Stimulated activated CD4-positive, alpha-beta T cell treated with anti-CD3 and anti-CD28 coated beads, Interleukin-12 subunit alpha, Interleukin-12 subunit beta, amount 100 ng/mL, for 4 hours (primary cell): ENCODE measurements at places on chromosomes 2 and 18.
A peak's percentile ranks its signal among the peaks of the same experiment; 100 is the strongest.

GRCh38 chr2:26572591-26572990, 68.6 kb downstream of the CIB4 start:
- DNase-seq, result no peak

DNA sequence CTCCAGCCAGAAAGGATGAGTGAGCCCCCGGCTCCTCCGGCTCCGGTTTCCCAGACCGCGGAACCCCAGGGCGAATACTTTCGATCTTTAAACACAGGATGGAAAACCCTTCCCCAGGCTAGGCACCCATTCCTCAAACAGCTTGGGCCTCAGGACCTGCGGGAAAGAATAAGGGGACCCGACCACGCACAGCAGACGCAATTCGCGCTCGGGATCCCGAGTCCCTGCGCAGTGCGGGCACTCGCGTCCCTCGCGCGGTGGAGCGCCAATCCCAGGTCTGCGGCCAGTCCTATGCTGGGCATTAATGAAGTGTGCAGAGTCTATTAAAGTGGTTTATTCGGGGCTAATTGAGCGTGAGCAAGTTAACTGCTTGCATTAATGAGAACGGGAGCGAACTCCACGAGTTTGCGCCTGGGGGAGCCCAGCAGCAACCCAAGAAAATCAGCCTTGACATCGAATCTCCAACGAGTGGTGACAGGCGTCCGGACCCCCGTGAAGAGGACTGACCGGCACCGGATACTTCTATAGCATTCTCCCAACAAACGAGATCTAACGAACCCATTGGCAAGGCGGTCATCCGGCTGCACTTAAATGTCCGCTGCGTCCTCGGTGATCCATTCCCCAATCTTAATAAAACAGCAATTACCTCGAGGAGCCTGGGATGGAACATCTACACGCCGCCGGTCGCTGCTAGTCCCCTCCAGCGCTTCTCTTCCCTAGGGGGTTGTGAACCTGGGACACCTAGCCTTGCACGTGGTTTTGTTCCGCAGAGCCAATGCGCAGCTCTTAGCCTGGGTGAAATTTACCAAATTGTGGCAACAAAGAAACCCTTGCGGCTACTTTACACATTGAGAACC, 1.6 kb downstream of the OSR1 start:
- no peak for DNase-seq

GRCh38 chr2:188607501-188607900, 315.8 kb downstream of the GULP1 start:
- DNase-seq, result no peak

DNA sequence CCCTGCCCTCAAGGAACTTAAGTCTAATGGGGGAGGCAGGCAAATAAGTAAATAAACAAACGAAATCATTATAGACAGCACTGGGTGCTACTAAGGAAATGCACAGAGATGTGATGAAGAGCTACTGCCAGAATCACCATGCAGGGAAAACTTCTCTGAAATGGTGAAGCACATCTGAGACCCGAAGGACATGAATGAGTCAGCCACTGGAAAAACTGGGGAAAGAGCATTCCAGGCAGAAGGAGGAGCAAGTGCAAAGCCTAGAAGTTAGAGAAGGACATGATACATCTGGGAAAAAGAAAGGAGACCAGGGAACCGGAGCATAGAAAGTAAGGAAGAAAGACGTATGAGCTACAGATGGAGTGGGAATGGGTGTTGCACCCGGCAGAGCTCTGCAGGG, 56.8 kb downstream of the TGFA start:
- DNase-seq, result no peak

DNA sequence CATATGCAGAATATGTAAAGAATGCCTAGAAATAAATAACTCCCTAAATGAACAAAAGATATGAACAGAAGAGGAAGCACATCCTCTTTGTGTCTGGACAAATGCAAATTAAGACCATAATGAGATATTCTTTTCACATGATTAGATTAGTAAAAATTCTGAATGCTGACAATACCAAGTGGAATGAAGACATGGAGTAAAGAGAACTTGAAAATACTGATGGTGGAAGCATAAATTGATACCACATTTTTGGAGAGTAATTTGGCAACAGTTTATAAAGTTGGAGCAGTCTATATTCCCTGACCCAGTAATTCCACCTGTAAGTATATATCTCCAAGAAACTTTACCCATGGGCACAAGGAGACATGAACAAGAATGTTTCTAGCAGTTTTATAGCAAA, 130.0 kb downstream of the CAPN13 start:
- DNase-seq, result no peak

- no peak for DNase-seq
These were observed 678 bp downstream of the PIAS2 start for GRCh38 chr18:46916551-46917107.

GRCh38 chr18:36814994-36815393, 13.8 kb downstream of the TPGS2 start:
- no peak for DNase-seq

- peak; percentile 39 for DNase-seq
These were observed 11.3 kb upstream of the SPATA3 start for GRCh38 chr2:230984393-230985220.

- no peak for DNase-seq
These were observed 1036.9 kb upstream of the TMEFF2 start for GRCh38 chr2:193231634-193232033.

DNA sequence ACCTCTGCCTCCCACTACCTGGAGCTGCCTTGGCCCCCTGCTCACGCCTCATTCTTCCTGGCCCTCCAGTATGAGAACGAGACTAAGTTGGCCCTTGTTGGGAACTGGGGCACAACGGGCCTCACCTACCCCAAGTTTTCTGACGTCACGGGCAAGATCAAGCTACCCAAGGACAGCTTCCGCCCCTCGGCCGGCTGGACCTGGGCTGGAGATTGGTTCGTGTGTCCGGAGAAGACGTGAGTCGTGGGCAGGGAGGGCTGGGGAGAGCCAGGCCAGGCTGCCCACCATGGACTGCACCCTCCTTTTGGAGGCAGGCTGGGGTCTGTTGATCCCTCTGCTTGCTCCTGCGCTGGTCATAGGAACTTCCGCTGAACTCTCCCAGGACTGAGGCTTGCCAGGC, 114.7 kb downstream of the DYSF start:
- no peak for DNase-seq

- DNase-seq, result no peak
These were observed 235.4 kb downstream of the CELF4 start for GRCh38 chr18:37330173-37330572.

- no peak for DNase-seq
These were observed 614.2 kb upstream of the REG3G start for GRCh38 chr2:78411303-78411702.

- no peak for DNase-seq
These were observed 10.6 kb upstream of the POMC start for GRCh38 chr2:25178976-25179375.

GRCh38 chr2:63784461-63784860, 57.2 kb upstream of the UGP2 start:
- DNase-seq, result no peak

- DNase-seq, result no peak
These were observed 6.8 kb downstream of the NEU4 start for GRCh38 chr2:241815477-241816430.

DNA sequence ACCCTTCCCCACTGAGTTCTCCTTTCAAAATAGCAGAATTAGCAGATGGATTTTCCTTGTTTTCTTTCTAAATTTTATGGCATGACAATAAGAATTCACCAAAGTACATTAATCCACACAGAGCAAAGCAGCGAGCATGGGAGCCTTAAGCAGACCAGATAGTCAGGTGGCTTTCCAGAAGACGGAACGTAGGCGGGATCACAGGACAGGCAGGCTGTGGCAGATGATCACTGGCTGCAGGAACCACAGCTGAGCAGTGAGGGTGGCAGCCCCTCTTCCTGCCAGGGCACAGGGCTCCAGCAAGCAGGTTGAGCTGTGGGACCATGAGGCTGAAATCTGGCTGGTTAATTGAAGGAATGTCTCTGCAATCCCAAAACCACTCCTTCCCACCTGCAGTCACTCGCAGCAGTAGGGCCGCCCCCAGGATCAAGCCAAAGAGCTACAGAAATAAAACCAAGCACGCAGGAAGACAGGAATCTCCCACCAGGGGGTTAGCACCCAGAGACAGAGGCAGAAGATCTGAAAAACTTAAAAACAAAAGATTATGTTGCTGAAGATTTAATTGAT, 259.9 kb downstream of the EIPR1 start:
- DNase-seq, result no peak

DNA sequence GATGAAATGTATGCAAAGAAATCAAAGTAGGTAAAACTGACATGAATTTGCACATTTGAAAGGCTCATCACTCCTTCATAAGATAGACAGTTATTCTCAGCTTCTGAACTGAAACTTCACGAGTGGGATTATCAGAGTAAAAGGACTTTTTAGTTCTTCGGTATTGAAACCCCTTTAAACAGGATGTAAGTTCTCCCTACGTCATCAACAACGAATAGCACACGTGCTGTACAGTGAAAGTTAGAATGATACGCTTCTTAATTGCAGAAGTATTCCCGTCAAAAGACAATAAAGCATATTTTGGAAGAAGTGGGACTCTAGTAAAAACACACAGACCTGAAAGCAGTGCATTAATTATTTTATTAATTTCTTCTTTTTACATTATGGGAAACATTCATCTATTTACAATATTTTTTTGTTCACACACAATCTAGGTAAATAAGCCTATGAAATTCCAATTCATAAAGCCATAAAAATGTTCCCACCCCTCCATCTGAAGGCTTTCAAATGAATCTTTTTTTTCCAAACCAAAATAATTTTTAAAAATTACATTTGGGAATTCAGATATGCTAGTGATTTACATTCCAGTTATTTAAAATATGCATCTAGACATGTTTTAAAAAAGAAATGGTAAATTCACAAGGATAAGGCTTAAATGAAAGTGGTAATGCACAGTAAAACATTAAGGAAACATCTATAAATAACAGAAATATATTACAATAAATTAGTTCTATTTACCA, 45.9 kb downstream of the TGIF1 start:
- DNase-seq, result no peak

DNA sequence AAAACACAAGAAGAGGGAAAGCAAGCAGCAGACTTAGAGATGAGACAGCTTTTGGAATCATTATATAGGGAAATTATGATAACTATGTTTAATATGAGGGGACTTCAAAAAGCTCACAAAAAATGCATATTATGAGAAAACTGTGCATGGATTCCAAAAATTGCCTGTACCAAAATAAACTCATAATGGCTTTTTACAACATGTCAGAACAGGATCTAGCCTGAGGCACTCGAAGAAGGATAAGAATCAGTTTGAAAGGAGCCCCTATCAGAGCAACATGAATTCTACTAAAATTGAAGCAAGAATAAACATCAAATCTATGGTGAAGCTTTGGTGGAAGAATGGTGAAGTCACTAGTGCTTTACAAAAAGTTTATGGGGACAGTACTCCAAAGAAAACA, 187.4 kb downstream of the RDH14 start:
- no peak for DNase-seq

GRCh38 chr2:177244244-177244771, 20.2 kb downstream of the NFE2L2 start:
- DNase-seq, result no peak

- no peak for DNase-seq
These were observed 100.2 kb upstream of the CSRNP3 start for GRCh38 chr2:165369131-165369897.

GRCh38 chr2:160389875-160390274, 103.7 kb downstream of the RBMS1 start:
- no peak for DNase-seq

DNA sequence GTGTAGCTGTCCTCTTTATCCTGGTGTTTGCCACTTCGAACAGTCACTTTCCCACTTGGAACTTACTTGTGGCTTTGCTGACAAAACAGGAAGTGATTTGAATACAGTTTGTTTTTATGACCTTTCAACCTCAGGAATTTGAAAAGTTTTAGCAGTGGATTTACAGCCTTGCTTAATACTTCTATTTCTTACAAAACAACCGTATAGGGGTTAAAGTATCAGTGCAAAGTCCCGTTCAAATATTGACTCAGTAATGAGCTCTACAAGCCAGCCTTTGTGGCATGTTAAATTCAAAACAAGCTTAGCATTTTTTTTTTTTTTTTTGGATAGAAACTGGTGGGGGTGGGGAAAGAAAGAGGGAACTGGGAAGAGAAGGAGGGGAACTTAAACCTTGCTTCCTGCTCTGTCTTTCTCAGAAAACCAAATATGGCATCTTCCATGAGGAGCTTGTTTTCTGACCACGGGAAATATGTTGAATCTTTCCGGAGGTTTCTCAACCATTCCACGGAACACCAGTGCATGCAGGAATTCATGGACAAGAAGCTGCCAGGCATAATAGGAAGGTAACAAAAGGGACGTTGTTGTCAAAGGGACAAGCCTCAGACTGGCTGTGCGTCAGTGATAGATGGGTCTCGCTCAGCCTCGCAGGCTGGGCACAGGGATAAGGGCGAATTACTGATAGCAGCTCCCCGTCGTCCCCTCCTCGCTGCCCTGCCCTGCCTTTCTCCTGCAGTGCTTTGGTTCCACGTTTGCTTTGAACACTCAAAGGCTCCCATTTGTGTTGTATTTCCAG, at the start of gene HNMT:
Gene HNMT (plus strand): TSS at position 408 of the 793 bp plus-strand sequence. CDS start 19 bp downstream, at position 427.
- no peak for DNase-seq

GRCh38 chr2:11079136-11079824, 76.0 kb upstream of the SLC66A3 start:
- no peak for DNase-seq

DNA sequence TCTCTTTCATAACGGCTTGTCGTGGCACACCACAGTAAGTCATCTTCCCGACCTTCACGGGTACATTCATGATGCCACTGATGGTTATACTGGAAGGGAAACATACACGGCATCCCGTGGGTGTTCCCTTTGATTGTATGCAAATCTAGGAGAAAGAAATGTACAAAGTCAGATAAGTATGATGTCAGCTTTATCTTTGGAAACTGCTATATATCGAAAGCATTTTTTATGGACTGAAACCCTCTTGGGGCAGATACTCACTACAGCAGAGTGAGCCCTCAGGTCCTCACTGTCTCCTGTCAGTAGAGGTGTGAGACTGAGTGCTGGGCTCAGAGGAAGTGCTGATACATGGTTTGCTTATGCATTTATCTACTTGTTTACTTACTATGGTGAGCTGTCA, 20.4 kb downstream of the PLA2R1 start:
- DNase-seq, result no peak
